ENCODE measurements at places on chromosomes 3 and 15. TPM values are rescaled to one million over a fixed set of nuclear protein-coding genes. Genes with fewer than 3 reads are reported as not detected.

DNA sequence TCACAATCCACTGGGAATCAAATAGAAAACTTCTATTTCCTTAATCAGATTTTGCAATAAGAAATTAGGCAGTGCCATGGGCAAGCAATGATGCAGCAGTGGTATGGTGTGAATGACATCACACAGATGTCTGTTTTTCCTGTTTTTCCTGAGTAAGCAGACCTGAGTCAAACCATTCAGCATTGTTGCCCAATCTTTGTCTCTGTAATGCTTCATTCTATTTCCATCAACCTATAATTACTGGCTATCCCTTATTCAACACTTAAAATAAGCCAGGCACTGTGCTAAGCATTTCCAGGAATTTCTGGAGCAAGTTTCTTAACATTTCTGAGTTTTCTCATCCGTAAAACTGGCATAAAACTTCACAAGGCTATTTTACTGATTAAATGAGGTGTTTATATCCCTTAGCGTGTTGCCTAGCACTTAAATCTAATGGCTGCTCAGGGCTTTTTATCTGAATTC, 11.3 kb upstream of the OXSR1 start:
- no peak for DNase-seq

GRCh38 chr3:23859839-23860382, 54.2 kb downstream of the UBE2E1 start:
- DNase-seq: no peak

- peak; percentile 69 for DNase-seq
Measured at GRCh38 chr15:70447928-70448698, 315.2 kb downstream of the UACA start.

DNA sequence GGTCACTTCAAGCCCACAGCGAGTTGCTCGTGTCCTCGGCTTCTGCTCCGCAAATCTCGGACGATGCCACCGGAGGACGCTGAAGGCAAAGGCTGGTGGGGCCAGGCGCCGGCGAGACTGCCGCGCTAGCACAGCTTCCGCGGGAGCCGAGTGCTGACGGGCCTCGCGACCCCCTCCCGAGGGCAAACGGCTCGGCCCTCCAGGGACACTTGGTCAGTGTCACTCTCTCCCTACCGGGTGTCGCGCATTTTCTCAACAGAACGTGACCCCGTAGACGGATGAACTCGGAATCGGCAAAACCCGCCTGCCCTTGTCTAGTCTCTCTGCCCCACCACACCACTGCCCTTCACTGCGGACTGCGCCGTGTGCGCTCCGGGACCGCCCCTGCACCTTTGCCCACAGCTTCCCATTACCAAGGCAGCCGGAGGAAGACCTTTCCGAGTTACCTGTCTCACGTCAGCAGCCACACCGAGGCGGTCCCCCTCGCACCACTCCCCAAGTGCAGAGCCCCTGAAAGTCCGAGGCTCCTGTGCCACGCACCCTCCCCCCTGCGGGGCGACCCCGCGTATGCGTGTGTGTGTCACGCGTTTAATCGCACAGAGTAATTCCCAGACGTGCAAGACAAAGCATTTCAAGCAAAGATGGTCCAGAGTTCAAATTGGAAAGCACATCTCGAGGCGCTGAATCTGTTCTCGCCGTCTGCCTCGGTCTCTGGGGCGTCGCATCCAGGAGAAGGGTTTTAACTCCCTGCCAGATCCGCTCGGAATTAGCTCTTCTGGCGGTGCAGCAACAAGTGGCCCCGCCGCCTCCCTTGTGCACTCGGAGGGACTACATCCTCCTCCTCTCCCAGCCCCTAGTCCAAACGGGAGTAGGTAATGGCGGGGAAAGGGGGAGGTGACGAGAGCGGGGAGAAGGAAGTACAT, 245.0 kb upstream of the TOPAZ1 start:
- no peak for DNase-seq

DNA sequence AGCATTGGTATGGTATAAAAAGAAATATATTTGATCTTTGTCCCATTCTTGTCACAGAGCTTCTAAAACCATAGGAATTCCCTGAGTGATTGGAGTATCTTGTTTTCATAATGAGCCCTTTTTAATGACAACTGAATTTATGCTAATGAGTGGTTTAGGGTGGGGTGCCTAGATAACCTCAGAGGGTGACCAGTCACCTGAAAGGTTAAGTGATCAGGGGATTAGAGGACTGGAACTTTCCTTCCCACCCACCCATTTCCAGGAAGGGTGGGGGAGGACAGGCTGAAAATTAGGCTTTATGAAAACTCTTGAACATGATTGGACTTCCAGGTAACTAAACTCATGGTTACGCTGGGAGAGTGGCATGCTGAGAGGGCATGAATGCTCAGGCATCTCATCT, 8.5 kb downstream of the MFN1 start:
- no peak for DNase-seq

DNA sequence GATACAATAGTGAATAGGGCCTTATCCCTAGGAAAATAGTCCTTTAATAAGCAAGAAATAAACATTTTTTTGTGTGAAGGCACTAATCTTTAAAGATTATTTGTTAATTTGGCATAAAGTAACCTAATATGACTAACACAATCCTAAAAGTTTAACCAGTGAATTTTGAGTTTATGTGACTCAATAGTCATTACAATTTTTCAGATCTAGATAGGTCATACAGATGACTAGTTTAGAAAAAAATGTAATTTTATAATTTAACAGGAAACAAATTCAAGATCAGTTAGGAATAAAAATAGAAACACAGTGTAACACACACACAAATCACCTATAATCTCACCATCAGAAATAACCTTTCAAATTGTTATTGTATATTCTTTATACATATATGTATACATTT, 620.7 kb upstream of the ALCAM start:
- DNase-seq: no peak

MME gene
- 20.7 TPM for total RNA-seq

FSIP1 gene
- 0.09 TPM for total RNA-seq

- DNase-seq: no peak
Measured at GRCh38 chr3:38229036-38229435, 36.6 kb upstream of the SLC22A13 start.

PPP4R2 gene
- total RNA-seq: 35.9 TPM

MUC13 gene
- under 0.01 TPM for total RNA-seq

DAZL gene
- total RNA-seq: not detected

FGF7 gene
- 0.33 TPM for total RNA-seq

DNA sequence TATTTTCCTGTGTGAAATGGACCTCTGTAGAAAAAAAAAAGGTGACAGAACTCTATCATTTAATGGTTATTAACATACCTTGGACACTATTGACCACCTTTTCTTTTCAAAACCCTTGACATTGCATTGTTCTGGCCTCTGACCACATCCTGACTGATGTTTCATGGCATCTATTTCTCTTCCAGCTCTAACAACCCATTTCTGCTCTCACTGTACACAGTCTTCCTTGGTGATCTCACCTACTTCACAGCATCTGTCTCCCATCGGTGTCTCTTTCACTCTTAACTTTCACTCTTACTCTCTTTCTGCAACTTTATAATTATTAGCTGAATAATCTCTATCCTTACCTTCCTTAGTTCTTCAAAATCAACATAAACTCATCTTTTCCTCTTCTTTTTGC, 217.4 kb upstream of the CD96 start:
- DNase-seq: no peak

ADAMTS9 gene
- 13.8 TPM for total RNA-seq

EFHB gene
- 0.37 TPM for total RNA-seq

DNA sequence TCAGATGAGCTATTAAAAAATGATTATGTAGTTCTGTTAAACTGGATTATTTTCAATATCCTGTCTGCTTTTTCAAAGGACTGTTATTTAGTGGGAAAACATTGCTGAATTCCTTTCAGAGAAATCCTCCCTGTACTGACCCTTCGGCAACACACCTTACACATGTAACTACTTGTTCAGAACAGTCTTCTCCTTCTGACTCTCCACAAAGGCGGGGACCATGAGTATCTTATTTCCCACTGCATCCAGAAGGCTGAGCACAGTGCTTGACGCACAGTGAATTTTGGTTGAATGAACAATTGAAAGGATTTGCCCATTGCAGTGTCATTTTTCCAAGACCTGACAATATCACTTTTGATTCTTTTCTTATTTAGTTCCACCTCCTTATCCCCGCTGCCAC, 23.1 kb upstream of the CFAP161 start:
- no peak for DNase-seq

DNA sequence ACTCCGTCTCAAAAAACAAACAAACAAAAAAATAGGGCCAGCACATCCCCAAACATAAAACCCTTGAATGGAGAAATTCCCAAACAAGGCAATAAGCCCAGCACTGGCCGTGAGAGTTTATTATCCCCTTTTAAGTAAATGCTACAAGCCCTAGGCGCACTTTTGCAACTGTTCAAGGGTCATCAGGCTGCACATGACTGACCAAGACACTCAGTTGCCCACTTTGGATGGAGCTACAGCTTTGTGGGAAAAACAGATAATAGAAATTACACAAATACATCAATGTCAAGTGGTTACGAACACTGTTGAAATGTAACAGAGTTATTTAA, 33.7 kb upstream of the ZNF445 start:
- no peak for DNase-seq

GRCh38 chr3:61136191-61136590, 115.1 kb downstream of the FHIT start:
- DNase-seq: no peak

RPSA gene
- total RNA-seq: 383 TPM

DNA sequence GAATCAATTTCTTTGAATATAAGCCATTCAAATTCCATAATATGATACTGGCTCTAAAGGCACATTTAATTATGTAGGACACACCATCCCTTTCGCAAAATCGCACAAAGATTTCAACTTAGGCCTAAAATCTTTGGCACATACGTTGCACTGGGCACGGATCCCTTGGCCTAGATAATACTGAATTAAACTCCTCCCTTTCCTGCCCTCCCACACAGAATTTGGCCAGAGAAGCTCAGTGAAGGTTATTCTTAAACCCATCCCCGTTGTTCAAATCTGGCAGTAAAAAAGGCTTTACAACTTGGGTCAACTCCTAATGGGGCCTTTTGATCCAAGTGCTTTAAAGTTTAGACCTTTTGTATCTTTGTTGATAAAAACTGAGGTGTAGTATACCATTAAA, 247.2 kb downstream of the PTPRG start:
- DNase-seq: no peak

PPP1R14D gene
- not detected for total RNA-seq

DNA sequence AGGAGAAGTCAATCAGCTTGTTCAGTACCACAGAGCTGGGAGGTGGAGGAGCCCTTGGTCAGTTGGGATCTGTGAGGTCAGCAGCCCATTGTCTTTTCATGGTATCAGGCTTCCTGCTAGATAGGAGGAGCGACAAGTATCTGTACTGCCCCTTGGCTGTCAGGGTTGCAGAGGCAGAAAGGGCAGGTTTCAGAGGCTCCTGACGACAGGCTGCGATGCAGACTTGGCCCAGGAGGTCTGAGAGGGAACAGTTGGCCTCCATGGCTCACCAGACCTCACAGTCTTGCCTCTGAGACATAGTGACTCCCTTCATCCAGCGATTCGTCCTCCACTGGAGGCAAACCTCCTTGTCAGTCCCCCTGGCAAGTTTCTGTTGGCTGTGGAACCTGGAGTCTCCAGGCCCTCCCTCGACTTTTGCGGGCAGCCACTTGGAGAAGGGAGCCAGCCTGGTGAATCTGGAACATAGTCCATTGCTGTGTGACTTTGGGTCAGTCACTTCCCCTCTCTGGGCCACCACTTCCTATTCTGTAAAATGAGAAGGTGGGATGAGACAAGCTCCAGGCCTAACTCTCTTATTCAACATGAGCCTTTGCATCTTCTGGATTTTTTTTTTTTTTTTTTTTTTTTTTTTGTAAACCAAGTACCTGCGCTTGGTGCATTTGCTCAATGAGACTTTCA, 177.9 kb upstream of the TLE3 start:
- no peak for DNase-seq

PLSCR2 gene
- total RNA-seq: not detected

DNA sequence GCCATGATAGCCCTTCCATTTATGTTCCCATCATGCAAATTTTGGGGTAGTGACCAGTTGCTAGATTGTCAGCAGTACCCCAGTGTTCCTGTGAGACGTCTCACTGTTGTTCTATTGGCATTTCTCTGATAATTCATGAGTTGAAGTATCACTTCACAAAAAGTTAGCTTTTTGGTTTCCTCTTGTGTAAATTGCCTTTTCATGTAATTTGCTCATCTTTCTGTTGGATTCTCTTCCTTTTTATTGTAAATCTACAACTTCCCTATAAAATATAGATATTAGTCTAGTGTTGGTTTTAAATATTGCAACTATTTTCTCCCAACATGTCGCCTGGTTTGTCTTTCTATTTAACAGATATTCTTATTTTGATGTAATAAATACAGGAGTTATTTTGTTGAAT, 7.5 kb upstream of the A4GNT start:
- no peak for DNase-seq

GRCh38 chr3:174317005-174317404, 542.1 kb upstream of the NAALADL2 start:
- DNase-seq: no peak

DNA sequence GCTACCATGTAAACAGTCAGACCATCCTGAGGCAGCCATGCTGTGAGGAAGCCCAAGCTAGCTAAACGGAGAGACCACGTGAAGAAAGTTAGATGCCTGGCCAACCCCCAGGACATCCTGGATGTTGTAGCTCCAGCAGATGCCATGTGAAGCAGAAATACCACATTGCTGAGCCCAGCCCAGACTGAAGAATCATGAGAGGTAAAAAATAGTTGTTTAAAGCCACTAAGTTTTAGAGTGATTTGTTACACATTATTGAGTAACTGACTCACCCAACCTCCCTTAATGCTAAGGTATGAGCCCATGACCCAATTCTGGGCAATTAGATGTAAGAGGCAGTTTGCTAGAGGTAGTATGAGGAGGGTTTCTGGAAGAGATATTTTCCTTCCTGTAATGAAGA, 200.5 kb downstream of the THRB start:
- no peak for DNase-seq

DNA sequence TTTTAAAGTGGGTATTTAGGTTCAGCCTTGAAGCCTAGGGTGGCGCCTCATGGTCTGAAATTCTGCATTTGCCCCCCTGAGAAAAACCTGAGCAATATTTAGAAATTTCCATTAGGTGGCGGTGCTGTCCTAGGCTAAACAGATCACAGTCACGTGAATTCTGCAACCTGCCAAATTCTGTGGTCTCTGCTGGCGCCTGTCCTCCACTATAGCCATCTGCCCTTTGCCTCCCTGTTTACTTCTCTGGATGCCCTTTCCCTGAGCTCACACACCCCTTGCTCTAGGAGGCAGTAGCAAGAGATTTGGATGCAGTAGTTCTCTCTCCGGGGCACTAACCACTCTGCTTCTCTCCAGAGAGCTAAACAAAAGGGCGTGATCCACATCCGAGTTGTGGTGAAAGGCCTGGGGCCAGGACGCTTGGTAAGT, 9.1 kb downstream of the MRPS11 start:
- no peak for DNase-seq

KNL1 gene
- total RNA-seq: 3.5 TPM

FEZF2 gene
- not detected for total RNA-seq

GRCh38 chr15:65245096-65245856, 34.0 kb upstream of the CILP start:
- no peak for DNase-seq

- DNase-seq: peak; percentile 94
Measured at GRCh38 chr3:51498876-51499738, 708 bp downstream of the DCAF1 start.

Measured in liver (tissue), 10 donors.